ENCODE measurements at places on chromosomes 11 and 22.
A peak's percentile ranks its signal among the peaks of the same experiment; 100 is the strongest.

GRCh38 chr22:30827646-30828045, 133.0 kb downstream of the OSBP2 start:
- DNase-seq, result no peak

DNA sequence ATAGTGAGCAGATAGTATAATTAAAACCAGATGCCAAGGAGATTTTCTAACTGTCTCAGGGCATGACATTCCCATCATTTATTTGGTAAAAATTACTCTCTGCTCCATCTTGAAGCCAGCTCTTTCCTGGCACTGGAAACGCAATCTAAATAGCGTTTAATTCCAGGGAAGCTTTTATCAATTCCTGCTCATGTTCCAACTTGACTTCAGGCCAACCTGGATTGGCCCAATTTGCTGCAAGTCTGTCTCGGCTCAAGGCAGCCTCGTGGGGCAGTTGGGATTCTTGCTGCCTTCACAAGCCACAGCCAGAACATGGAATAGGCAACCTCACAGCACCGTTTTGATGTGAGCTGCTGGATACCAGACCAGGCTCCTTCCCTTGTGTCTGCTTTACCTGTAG, 1255.9 kb downstream of the TBC1D22A start:
- no peak for DNase-seq

- no peak for DNase-seq
Measured at GRCh38 chr11:132658696-132659095, 873.6 kb downstream of the OPCML start.

DNA sequence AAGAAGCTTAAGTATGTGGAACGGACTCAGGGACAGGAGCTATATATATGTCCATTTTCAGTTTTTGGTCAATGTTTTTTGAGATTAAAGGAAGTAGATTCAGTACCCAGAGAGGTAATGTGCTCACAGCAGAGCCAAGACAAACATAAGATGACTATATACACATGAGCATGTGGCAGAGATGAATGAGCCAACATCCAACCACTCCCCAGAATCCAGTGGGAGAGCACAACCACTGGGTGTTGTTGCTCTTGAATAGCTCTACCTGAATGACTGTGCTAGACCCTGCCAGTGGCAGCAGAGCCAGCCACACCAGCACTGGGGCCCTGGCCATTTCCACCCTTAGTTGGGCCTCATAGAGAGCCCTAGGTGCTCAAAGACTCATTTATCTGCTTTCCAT, 10.7 kb upstream of the SYTL2 start:
- DNase-seq, result no peak

- no peak for DNase-seq
Measured at GRCh38 chr11:132909021-132909606, 623.2 kb downstream of the OPCML start.

DNA sequence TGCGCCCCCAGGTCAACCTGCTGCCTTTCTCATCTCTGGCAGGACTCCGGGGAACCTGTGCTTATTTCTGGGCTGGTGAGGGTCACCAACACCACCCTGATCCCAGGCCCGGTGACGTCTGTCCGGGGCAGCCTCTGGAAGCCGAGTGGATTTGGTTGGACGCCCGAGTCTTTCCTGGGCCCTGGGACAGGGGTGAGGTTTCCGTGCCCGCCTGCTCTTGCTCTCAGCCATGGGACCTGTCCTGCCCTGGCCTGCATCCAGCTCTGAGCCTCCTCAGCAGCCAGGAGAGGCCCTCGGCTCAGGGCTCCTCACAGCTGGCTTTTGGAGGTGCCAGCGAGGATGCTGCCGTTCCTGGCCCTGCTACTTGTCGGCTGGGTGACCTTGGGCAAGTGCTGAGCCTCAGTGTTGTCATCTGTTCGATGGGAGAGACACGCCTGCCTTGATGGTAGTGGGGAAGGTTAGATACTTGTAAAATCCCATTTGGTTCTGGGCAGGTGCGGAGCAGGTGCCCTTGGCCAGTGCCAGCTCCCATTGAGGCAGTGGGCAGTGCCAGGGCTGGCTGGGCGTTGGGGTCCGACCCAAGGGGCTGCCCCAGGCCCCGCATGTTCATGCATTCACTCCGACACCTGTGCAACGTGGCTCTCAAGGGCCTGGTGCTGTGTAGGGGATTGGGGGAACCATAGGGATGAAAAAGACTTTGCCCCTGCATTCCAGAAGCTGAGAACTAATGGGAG, 58.9 kb upstream of the THY1 start:
- no peak for DNase-seq

GRCh38 chr22:29116397-29117123, 43.7 kb downstream of the KREMEN1 start:
- no peak for DNase-seq

- DNase-seq, result no peak
Measured at GRCh38 chr11:76623884-76624419, 46.6 kb downstream of the LRRC32 start.

- DNase-seq, result no peak
Measured at GRCh38 chr11:123086305-123086704, 24.4 kb upstream of the HSPA8 start.

- no peak for DNase-seq
Measured at GRCh38 chr11:36371590-36371989, 75.5 kb downstream of the PRR5L start.

- peak; percentile 87 for DNase-seq
Measured at GRCh38 chr22:41565403-41566054, 4.7 kb downstream of the CSDC2 start.

GRCh38 chr11:11660363-11660740, 38.5 kb upstream of the GALNT18 start:
- no peak for DNase-seq

DNA sequence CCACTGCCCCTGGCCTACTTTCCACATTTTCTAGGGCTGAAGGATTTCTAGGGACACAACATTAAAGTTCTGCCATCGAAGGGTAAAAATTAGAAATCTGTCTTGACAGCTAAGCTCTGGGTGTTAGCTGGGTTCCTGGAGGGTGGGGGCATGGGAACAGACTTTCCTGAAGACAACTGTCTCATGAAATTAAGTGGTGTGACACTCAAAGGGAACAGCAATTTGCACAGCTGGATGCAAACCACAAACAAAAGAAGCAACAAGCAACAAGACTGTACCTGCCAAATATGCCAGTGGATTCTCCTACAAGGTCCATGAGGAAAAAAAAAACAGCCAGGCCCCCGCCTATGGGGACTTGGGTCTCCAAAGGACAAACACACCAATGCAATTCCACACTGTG, 32.5 kb downstream of the WT1 start:
- DNase-seq, result no peak

- no peak for DNase-seq
Measured at GRCh38 chr11:26193694-26194365, 138.1 kb upstream of the ANO3 start.

DNA sequence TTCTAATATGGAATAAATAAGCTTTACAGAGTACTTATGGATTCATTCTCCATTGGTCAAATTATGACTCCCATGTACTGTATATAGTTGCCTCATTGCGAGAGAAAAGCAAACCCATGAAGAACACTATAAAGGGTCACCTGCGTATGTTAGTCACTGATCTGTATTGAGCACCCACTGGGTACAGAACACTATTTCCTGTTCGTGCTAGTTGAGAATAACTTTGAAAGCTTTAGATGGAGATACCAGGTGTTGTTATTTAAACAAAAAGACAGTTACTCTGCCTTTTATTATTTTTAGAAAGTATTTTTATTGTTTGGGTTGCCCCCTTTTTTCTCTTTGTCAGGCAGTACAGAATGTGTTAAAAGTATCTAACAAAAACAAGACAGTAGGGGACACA, 79.9 kb downstream of the DEUP1 start:
- DNase-seq, result no peak

GRCh38 chr11:4027746-4028145, 66.9 kb upstream of the RRM1 start:
- no peak for DNase-seq

- DNase-seq, result no peak
Measured at GRCh38 chr22:31308181-31308580, 15.9 kb upstream of the PIK3IP1 start.

DNA sequence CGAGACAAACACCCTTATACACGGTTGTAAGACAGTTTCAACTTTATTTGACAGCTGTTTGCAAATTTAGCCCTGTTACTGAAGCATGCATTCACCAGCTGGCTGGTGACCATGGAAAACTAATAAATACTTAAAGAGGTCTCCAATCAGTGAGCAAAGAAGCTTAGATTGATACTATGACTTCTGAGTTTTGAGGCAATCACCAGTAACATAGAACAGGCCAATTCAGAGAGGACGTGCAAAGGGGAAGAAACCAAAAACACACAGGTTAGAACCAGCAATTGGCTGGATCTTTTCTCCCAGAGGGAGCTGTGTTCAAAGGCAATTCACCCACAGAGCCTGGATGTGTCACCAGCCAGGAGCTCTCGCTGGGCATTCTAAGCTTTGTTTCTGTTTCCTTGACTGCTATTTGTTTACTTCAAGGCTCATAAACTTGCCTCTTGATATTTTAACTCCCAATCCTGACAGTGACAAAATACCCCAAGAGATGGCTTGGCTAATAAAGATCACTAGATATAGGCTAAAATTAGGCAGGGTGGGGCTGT, 113.6 kb upstream of the MTMR2 start:
- DNase-seq, result no peak

- DNase-seq, result no peak
Measured at GRCh38 chr11:3153291-3153861, 11.7 kb downstream of the OSBPL5 start.

- DNase-seq, result no peak
Measured at GRCh38 chr11:96219981-96220623, 122.9 kb downstream of the MAML2 start.

DNA sequence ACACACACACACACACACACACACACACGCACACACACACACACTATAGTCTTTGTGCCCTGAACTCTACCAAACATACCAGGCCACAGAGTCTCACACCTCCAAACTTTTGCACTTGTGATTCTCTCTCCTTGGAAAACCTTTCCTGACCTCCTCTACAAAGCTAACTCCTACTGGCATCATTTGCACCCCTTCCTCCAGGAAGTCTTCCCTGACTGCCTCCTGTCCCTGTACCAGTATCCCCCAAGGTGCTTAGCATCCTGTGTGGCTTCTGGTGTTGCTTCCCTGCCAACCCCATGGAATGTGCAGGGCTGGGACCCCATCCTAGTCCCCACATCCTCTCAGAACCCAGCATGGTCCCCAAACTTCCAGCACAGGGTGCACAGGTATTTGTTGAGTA, 8.9 kb downstream of the TPST2 start:
- no peak for DNase-seq

GRCh38 chr11:6717426-6717825, 34.3 kb upstream of the MRPL17 start:
- DNase-seq, result no peak

DNA sequence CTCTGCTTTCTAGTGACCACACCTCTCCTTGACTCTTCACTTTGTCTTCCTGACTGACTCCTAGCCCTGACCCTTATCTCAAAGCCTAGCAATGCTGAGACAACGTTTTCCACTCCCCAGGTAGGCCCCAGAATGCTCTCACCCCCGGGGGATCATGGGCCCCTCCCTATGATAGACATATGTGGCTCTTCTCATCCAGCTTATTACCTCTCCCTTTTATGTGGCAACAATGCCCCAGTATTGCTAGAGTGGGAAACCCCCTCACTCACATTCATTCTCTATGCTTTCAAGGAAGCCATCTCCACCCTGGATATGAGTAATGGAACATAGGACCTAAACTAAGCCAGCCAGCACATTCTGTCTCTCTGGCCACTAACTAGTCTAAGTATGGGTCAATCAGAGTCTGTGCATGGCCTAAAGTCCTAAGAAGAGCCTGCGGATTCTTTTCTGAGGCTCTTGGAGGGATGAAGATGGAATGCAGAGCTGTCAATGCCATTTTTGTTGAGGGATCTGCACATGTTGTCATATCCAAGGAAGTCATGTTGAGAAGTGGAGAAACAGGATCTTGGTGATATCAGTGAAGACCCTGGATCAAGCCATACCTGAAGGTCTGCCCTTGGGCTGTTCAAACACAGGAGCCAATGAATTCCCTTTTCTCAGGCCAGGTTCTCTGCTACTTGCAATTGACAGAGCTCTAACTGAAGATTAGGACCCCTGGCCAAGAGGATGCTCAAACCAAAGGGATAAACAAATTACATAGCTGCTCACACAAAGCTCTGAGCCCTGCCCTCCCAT, 79.8 kb upstream of the GRK3 start:
- no peak for DNase-seq

GRCh38 chr11:43408277-43408676, 49.6 kb downstream of the TTC17 start:
- no peak for DNase-seq

- peak; percentile 39 for DNase-seq
Measured at GRCh38 chr11:1939006-1939625, 8.0 kb upstream of the MRPL23 start.

DNA sequence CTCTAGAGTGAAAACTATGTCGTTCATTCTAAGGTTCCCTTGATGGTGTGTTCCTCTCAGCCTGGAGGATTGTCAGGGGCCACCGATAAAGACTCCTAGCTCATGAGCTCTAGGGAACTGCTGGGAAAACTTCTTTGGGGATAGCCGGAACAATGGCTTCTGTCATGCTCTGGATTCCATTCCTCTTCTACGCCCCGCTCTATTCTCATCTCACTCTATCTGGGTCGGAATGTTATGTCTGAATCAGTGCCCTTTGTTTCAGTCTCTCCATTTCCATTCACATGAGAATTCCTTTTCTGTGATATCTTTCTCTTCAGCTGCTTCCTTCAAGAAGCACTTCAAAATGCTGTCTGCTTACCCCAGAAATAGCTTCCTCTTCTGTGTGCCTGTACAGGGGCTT, 16.9 kb upstream of the SLCO2B1 start:
- DNase-seq, result no peak

GRCh38 chr11:20451568-20451967, 64.1 kb downstream of the PRMT3 start:
- no peak for DNase-seq

DNA sequence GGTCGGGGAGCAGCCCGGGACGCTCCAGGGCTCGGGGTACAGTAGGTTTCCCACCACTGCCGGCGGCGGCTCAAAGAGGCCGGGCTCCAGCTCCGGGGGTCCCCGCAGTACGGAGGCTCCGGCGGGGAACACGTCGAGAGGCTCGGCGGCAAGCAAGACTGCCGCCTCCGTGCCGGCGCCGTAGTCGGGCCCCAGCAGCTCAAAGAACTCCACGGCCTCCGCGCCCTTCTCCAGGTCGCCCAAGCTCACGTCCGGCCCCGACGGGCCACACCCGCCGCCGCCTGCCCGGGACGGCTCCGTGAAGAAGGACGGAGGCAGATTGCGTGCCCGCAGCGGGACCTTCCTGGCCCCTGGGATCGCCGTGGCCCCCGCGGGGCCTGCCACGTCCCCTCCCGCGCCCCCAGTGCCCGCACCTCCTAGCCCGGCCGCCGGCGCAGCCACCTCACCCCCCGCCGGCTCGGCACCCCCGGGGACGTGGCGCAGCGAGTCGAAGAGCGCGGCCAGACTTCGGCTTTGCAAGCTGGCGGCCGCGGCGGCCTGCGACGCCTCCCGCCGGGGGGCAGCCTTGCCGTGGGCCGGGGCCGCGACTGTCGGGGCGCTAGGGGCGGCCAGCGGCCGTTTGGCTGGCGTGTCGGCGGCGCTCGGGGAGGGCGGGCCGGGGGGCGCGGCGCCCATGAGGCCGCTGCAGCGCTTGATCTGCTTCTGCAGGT, 775 bp downstream of the FAM181B start:
- peak; percentile 38 for DNase-seq
